ENCODE measurements at places on chromosomes 3 and 15. TPM values are rescaled to one million over a fixed set of nuclear protein-coding genes. Genes with fewer than 3 reads are reported as not detected.

DNA sequence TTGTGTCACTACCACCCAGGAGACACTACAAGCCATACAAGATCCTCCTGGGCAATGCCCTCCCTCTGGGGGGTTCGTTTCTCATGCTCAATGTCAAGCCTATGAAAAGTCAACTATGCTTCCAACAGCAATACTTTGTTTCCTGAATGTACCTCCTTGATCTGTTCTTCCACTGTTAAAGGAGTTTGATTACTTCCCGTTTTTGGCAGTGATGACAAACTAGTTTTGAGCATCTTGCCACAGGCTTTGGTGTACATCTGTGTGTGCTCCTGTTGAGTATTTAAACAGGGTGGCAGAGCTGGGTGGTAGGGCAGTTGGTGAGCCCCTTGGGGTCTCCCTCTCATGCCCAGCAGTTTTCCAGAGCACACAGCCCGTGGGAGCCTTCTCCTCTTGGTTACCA, 81.4 kb downstream of the IL12A start:
- H3K4me1 ChIP-seq = no peaks in the 10 kb centered on the region
- no peak overlapping the region for H3K4me3 ChIP-seq
- H3K27me3 ChIP-seq = 0 out of 3 replicates have a peak, but pooled peaks cover 5% of the 10 kb centered on the region
- DNase-seq = no peak
- H3K27ac ChIP-seq = no peak overlapping the region
- H3K36me3 ChIP-seq = no peaks in the 10 kb centered on the region

SPSB4 gene
- not detected for total RNA-seq

GABRB3 gene
- not detected for total RNA-seq

GRCh38 chr3:143991713-143992112, 20.1 kb downstream of the DIPK2A start:
- H3K36me3 ChIP-seq = no peaks in the 10 kb centered on the region
- H3K27me3 ChIP-seq = no peaks in the 10 kb centered on the region
- no peak for DNase-seq
- no peak overlapping the region for H3K4me3 ChIP-seq

- no peak overlapping the region for H3K27ac ChIP-seq
- H3K36me3 ChIP-seq = no peaks in the 10 kb centered on the region
- DNase-seq = no peak
- no peak overlapping the region for H3K4me3 ChIP-seq
- no peaks in the 10 kb centered on the region for H3K4me1 ChIP-seq
These were observed 25.2 kb downstream of the NOX5 start for GRCh38 chr15:69039516-69040225.

C3orf49 gene
- total RNA-seq = not detected

- H3K36me3 ChIP-seq = no peaks in the 10 kb centered on the region
- H3K4me1 ChIP-seq = peaks cover 14% of the 10 kb centered on the region
- H3K27me3 ChIP-seq = no peaks in the 10 kb centered on the region
- no peak for DNase-seq
These were observed 114.8 kb downstream of the EOMES start for GRCh38 chr3:27607370-27607769.

DNA sequence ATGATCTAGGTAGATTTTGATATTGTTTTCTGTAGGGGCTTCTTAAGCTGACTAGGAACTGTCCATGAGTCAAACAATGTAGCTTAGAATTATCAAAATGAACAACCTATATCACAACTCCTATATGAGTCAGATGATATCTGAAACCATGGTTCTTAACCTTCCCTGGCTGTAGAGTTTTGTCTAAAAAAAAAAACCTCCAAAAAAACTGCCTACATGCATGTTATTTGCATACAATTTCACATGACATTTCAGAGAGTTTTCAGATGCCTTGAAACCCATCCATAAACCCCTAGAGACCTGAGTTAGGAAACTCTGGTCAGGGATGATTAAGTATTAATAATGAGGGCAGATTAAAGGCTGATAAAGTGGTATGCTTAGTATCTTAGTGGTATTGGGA, 157.0 kb downstream of the CHST2 start:
- no peaks in the 10 kb centered on the region for H3K36me3 ChIP-seq
- H3K4me3 ChIP-seq = no peak overlapping the region
- H3K4me1 ChIP-seq = no peaks in the 10 kb centered on the region
- no peak for DNase-seq

All from HepG2 (cell line).